ENCODE measurements at places on chromosomes 6 and 20.

DNA sequence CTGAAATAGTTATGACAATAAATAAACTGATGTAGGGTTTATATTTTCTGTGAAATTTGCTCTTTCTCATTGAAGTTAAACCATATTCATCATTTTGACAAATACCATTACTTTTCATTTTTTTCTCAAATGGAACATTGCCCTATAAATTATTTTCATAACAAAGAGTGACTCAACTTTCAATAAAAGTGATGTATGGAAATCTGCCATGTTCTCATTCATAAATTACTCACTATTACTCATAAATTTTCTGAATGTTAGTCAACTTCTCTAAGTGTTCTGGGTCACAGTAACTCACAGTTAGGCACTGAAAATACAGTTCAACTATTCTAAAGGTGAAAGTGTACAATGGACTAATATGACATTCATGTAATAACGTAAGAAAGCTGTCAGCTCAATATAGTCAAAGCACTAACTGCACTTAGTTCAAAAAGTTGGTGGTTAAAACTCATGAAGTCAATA is 19.0 kb upstream of the STX11 start:
- no peak for DNase-seq

DNA sequence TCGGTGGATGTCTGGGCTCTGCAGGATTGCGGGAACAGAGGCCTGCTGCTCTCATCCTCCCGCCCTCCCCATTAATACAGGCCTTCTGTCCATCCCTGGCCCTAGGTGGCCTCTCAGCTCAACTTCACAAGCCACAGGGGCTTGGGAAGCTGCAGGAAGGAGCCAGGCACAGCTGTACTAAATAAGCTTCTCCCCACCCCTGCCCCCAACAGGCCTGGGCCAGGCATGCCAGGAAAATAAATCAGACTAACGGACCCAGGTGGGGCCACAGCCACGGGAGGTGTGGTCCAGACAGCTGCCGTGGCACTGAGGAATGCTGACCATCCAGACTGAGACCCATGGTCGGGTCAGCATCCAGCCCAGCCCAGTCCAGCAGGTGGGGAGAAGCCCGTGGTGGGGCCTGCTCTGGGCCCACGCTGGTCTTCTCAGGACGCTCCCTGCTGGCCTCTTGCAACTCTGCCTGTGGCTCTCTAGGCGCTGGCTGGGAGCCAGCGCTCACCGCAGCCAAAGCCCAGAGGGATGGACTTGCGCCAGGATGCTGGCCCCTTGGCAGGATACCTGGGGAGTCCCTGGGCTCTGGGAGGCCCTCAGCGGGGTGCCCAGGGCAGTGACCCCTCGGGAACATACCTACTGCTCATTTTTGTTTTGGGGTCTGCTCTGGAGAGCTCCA is 8.6 kb upstream of the YTHDF1 start:
- DNase-seq: no peak

GRCh38 chr6:159075506-159076228 is 30.9 kb upstream of the TAGAP start:
- DNase-seq: no peak

- DNase-seq: no peak
These were observed 11.7 kb downstream of the UST start for GRCh38 chr6:148758492-148758891.

DNA sequence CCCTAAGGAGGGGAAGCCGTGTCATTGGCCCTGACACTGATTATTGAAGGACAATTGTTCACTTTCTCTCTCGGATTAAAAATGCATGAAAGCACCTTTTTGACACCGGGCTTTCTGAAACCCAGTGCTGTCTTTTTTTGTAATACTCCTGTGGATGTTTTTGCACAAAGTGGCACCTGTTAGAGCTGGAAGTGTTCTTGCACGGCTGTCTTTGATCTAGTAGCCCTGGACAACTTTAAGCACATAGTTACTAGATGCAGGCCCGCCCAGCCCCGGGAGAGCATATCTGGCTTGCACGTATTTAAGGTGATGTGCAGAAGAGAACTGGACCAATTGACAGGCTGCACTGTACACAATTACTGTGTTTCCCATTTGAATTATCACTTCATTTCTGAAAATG is 72.6 kb downstream of the ARID1B start:
- DNase-seq: no peak

DNA sequence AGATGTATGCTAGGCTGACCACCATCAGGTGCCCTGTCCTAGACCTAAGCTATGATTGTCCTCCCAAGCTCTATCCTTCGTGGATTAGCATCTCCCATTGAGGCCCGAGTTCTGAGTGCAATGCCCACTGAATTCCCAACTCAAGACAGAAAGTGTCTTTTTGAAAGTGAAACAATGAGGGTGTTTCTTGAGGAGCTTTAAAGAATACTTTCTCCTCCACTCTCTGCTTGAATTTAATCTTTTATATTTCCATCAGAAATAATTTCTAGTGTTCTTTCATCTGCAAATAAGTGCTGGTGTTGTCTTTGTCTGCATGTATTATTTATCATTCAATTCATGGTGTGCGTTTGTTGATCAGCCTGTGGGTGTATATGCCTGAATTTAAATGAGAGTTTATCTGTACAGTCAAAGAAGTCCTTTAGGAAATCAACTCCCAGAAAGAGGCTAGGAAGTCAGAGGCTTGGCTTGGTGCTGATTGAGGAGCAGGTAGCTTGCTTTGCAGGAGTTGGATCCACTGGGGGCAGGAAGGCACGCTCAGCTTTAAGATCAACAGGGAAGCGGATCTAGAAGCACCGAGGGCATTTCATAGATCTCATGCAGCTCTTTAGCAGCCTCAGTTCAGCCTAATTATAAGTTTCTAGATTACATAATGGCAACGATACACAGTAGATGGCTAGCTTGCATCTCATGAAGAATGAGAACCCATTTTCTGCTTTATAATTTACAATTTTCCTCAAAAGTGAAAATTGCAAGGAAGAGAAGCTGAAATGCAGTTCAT is 36.0 kb upstream of the CCN6 start:
- DNase-seq: no peak

DNA sequence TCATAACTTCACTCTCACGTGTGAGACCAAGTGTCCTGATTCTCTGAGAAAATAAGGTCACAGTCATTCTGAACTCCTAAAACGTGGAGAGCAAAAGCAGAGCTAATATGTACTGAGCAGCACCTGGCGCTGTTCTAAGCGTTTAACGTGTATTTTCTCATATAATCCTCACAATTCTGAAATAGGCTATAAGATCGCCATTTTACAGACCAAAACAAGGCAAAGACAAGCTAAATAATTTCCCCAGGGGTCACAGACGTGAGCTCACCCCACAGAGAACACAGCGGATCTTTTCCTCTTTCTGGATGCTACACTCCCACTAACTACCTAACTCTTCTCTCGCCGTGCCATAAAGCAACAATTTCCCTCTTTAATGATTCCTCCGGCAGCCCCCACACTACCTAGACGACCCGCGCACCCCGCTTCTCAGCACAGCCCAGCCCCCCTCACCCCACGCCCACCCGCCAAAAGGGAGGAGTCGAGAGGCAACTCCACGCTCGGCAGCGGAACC is 636 bp downstream of the SUPT3H start:
- DNase-seq: no peak

All from NCI-H1930 (cell line).